ENCODE measurements at places on chromosomes 6 and 20. TPM values are rescaled to one million over a fixed set of nuclear protein-coding genes. Genes with fewer than 3 reads are reported as not detected.

ENPP4 gene
- total RNA-seq = 28.4 TPM

PROKR2 gene
- total RNA-seq = not detected

GRCh38 chr20:32556312-32557184, 28.6 kb downstream of the NOL4L start:
- no peaks in the 10 kb centered on the region for H3K4me1 ChIP-seq
- no peaks in the 10 kb centered on the region for H3K27me3 ChIP-seq
- H3K4me3 ChIP-seq = no peak overlapping the region
- no peak for DNase-seq

GRCh38 chr20:61963149-61963548, 102.5 kb downstream of the TAF4 start:
- peaks cover 18% of the 10 kb centered on the region for H3K27me3 ChIP-seq
- H3K36me3 ChIP-seq = no peaks in the 10 kb centered on the region
- no peak for DNase-seq
- no peaks in the 10 kb centered on the region for H3K4me1 ChIP-seq
- H3K27ac ChIP-seq = no peak overlapping the region
- H3K4me3 ChIP-seq = no peak overlapping the region
